BJ (cell line): ENCODE measurements at places on chromosomes 3 and 15.

DNA sequence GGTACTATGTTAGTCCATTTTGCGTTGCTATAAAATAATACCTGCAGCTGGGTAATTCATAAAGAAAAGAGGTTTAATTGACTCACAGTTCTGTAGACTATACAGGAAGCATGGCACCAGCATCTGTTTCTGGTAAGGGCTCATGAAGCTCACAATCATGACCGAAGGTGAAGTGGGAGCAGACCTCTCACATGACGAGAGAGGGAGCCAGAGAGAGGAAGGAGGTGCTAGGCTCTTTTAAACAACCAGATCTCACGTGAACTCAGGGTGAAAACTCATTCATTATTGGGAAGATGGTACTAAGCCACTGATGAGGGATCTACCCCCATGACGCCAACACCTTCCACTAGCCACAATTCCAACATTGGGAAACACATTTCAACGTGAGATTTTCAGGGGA lies 301.7 kb upstream of the MDFIC2 start:
- DNase-seq = no peak

DNA sequence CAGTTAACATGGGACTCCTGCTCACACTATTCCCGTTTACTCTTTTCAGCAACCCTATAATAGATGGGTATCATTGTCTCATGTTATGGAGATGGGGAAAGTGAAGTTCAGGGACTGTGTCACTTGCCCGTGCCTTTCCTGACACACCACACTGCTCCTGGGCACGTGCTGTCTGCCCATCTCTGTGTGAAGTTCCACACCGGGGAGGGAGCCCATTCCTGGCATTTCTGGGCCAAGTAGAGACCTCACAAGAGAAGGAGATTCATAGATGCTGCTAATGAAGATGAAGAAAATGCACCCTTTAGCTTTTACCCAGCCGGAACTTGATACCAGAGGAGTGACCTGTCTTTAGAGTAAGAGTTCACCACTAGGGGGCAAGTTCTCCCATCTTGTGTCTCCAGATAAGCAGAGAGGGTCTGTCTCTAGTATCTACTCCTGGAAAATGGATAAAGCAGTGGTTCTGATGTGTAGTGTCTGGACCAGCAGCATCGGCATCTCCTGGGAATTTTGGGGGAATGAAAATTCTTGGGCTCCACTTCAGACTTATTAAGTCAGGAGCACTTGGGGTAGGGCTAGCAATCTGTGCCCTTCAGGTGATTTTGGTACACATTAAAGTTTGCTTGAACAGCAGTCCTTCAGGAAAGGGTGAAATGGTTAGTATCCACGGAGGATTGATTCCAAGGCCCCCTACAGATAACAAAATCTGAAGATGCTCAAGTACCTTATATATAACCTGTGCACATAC lies 2.0 kb upstream of the TOPBP1 start:
- DNase-seq = no peak

- no peak for DNase-seq
Observed at GRCh38 chr3:39144748-39145380, 8.5 kb downstream of the CSRNP1 start.

GRCh38 chr15:100242989-100243388 lies 98.8 kb downstream of the ADAMTS17 start:
- DNase-seq = no peak

DNA sequence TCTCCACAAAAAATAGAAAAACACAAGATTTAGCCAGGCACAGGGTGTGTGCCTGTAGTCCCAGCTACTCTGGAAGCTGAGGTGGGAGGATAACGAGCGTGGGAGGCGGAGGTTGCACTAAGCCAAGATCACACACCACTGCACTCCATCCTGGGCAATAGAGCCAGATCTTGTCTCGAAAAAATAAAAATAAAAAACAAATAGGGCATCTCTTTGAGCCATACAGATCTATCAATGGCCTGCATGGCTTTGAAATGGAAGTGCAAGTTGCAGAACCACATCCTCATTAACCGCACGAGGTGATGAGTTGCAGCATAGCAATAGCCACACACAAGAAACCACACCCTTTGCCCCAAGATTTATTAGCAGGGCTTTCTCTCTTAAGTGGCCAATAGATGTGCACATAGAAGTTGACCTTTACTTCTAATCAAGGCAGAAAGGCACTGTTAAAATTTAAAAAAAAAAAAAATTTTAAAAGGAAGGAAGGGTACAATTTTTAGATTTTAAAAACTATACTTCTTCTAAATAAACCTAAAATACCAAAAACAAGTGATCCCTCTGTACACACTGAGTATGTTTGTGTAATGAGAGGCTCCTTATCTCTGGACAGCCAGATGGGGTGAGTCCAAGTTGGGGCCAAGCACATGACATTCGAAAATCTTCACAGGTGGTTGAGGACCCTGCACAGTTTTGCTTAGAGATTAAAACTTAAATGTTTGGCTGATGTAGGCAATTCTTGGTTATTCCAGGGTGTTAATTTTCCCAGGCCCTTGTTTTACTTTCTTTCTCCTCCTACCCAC lies 53.4 kb downstream of the FILIP1L start:
- no peak for DNase-seq

GRCh38 chr3:52108302-52109232 lies 45.7 kb downstream of the POC1A start:
- DNase-seq = no peak

DNA sequence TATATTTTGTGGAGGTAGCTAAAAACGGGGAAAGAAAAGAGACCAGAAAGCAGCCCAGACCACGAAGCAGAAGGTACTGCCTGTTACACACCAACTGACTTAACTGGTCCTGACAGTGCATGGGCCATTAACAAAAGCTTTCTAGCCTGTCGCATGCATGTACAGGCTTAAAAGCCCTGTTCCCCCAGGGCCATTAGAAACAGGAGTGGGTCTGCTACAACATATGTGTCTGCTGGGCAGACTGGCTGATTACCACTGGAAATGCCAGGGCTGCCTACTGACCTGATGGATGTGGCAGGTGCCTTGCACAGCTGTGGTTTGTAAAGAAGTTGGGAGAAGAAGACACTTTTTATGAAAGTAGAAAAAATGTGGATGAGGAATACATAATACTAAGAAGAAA lies 137.4 kb downstream of the GAP43 start:
- no peak for DNase-seq

DNA sequence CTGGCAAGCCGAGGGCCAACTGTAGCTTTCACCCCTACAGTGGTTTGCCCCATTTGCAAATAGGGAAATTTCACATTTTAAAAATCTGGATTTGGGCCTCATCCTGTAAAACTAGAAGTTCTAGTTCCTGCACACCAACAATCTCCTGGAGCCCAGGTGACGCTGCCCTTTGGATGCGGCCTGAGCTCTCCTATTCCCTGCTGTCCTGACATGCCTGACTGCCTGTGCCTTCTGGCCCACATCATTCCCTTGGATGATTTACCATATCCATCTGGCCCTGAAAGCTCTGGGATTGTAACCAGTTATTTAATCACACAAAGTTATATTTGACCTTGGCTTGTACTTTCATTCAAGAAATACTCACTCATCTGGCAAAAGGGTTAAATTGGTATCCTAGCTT lies 272.3 kb downstream of the ARRDC4 start:
- DNase-seq = no peak

- no peak for DNase-seq
Observed at GRCh38 chr3:15055019-15055557, 10.0 kb downstream of the MRPS25 start.

DNA sequence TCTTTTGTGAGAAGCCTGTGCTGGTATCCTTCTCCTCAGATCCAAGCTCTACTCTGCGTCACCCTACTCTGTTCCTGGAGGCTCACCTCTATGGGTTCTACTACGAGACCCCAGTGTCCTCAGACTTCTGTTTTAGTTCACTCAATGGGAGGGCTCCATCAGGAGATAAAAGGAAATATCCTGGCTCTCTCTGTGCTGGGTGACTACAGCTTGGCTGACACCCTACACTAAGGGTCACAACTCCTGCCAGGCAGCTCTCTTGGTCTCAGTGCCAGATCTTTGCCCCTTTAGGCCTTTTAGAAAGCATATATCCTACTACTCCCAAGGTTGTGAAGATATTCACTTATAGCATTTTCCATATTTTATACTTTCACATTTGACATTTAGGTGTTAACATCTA lies 46.5 kb downstream of the SPG11 start:
- DNase-seq = no peak

DNA sequence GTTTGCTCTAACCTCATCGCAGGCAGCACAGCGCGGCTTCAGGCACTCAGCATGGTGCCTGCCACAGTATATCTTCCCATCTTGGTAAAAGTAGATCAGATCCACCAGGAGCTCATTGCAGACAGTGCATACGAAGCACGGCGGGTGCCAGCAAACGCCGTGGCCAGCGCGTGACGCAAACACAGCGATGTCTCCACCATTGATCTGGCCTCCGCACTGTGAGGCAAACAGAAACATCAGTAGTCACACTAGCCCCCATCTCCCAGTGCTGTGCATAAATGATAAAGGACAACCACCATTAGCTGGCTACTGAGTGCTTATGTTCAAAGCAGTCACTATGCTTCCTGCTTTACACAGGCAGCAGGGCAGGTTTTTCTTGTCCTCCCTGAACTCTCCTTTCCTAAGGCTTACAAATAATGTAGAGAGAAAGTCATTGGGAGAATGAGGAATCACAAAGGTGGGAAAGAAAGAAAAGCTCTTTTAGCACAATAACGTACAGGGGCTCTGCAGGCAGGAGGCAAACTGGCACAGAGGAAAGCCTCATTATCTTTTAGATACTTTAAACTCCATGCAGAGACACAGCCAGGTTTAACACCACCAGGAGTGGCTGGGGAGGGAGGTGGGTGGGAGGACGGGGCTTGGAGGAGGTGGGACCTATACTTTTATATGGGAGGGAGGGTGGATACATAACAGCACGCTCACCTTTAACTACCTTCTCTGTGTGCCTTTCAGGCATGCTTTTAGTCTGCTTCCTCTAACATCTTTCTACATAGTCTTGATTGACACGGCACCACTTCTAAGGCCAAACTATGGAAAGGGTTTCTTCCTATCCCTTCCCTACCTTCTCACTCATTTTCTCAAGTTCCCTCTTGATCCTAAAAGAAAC lies 67.9 kb downstream of the PRICKLE2 start:
- DNase-seq = no peak

- no peak for DNase-seq
Observed at GRCh38 chr3:195753581-195753980, 32.8 kb downstream of the MUC20 start.

- DNase-seq = no peak
Observed at GRCh38 chr3:31772272-31772671, 208.8 kb downstream of the OSBPL10 start.

DNA sequence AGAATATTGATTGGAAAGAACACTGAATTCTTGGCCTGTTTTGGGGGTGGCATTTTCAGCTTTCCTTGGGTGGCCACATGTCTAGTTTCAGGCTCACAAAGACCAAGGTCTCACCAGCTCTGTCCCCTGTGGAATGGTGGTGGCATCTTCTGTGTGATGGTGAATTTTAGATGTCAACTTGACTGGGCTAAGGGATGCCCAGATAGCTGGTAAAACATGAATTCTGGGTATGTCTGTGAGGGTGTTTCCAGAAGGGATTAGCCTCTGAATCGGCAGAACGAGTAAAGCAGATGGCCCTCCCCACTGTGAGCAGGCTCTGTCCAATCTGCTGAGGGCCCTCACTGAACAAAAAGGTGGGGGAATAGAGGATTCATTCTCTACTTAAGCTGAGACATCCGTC lies 34.4 kb upstream of the MYZAP start:
- no peak for DNase-seq

DNA sequence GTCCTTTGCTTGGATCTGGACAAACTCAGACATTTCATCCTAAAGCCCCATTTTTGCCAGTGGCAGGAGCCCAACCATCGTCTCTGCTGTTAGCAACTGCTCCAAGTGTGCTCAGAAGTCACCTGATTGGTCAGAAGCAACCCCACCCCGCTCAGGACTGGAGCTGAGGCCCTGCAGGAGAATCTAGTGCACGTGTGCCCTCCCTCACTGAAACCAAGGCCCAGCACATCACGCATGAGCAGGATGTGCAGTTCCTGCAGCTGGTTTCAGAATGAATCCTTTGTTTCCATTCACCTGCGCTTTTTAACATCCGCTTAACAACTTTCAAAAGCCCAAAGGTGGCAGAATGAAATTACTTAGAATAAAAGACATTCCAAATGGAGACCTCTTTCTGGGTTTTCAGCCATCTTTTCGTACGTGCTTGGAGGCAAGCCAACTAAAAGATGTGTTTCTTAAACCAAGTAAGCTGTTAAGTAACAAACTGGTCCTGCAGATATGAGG lies 81.2 kb downstream of the SRGAP3 start:
- no peak for DNase-seq

- DNase-seq = no peak
Observed at GRCh38 chr3:59877263-59878037, 827.6 kb upstream of the CFAP20DC start.

DNA sequence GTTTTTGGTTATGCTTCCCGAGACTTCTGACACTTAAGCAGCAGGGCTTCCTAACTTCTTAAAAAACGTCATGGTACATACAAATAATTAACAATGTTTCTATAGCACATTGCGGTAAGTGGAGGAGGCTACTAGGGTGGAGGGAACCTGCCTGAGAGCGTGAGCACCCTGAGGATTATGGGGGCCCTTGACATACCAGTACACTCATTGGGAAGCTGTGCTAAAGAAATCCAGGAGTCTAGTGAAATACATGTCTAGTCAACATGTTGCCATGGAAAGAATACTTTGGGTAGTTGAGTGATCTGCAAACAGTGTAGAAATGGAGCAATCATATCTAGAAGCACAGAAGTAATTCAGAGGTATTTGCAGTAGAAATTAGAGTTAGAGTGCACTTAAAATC lies 39.2 kb upstream of the MAPKBP1 start:
- DNase-seq = no peak
